ENCODE measurements at places on chromosomes 16 and 17. TPM values are rescaled to one million over a fixed set of nuclear protein-coding genes. Genes with fewer than 3 reads are reported as not detected.

DNA sequence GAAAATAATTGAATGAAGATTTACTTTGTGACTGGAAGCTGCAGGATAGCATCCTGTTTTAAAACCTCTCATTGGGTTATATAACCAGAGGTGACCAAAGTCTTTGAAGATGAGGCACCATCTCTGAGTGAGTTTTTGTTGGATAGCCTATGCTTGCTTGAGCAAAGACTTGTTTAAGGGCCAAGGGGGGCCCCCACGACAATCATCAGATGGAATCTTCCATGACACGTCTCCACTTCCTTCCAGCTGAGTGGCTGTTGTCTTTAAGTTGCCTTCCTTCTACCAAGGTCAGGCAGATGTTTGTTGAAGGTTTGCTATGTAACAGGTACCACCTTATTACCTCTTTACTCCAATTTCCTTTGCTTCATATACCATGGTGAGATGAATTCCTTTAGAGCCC is 188.8 kb downstream of the PRKCA start:
- no peak for DNase-seq

GRCh38 chr16:57462978-57463362 is 491 bp downstream of the POLR2C start:
- no peak for DNase-seq

GRCh38 chr17:29570521-29570920 is 2.0 kb downstream of the TP53I13 start:
- no peak for DNase-seq

Gene HSD17B1
- 0.37 TPM for total RNA-seq

DNA sequence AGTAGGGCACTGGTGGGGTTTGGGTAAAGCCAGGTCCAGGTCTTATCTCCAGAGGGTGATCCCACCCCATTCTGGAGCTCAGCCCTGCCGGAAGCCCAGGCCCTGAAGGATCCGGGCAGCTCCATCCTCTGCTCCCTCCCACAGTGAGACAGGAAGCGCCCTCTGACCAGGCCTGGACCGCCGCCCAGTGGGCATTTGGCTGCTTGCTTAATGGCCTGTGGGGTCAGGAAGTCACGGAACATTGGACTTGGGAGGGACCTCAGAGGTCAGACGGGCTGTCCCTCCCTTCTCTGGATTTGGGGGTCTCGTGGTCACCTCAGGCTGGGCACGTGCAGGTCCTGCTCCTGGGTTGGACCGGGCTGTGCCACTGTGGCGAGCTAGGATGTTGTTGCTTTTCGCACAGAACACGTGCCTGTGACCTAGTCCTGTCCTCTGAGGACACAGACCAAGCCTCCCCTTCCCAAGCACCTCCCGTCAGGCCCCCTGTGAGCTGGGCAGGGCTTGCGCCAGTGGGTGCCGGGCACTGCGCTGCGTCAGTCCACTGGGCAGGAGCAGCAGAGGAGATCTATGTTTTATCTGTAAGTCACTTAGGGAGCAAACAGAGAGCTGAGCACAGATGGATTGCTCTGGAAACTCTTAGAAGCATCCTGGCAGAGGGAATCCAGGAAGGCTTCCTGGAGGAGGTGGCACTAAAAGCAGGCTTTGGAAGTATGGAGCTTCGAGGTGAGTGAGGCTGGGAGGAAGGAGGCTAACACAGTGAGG is 49.4 kb upstream of the GSE1 start:
- peak; percentile 24 for DNase-seq

DNA sequence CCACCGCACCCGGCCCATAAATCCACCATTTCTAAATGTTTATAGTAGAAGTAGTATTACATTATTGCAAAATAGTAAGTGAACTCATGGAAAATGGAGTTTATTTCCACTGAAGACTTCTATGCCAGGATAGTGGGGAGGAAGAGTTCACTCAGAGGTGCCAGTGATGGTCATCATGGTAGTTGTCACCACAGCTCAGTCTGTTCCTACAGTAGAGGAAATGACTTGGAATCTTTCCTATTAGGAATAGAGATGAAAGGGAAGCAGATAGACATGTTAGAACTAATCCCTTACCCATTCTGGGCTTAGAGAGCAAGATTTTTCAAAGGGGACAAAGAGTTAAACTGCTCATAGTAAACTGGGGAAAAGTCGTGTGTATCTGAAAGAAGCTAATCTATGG is 20.1 kb downstream of the MRPL45 start:
- DNase-seq = no peak

- DNase-seq = no peak
These were observed 9.2 kb downstream of the CD300LG start for GRCh38 chr17:43856141-43856540.

Gene KRT31
- total RNA-seq = not detected

- no peak for DNase-seq
These were observed 23.9 kb downstream of the AMFR start for GRCh38 chr16:56401482-56401881.

- no peak for DNase-seq
These were observed 90.3 kb downstream of the KATNIP start for GRCh38 chr16:27640277-27640600.

- no peak for DNase-seq
These were observed 2.0 kb downstream of the TMEM11 start for GRCh38 chr17:21211825-21212479.

- DNase-seq = no peak
These were observed 6.3 kb upstream of the CD7 start for GRCh38 chr17:82323514-82324234.

DNA sequence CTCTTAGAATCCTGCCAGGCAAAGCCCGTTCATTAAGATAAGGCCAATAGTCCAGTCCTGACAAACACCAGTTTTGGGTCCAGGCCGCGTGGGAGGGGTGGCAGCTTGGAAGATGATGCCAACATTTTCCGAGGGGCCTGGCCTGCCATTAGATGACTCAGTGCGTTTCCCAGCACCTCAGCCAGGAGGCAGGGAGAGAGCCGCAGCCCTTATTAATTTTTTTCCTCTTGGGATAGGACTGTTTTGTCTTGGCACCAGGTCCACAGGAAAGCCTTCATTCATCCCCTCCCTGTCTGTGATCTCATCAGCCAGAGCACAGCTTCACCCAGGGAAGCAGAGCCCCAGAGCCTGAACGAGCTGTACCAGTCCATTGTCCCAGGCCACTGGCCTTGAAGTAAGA is 4.7 kb upstream of the NDEL1 start:
- DNase-seq = no peak

DNA sequence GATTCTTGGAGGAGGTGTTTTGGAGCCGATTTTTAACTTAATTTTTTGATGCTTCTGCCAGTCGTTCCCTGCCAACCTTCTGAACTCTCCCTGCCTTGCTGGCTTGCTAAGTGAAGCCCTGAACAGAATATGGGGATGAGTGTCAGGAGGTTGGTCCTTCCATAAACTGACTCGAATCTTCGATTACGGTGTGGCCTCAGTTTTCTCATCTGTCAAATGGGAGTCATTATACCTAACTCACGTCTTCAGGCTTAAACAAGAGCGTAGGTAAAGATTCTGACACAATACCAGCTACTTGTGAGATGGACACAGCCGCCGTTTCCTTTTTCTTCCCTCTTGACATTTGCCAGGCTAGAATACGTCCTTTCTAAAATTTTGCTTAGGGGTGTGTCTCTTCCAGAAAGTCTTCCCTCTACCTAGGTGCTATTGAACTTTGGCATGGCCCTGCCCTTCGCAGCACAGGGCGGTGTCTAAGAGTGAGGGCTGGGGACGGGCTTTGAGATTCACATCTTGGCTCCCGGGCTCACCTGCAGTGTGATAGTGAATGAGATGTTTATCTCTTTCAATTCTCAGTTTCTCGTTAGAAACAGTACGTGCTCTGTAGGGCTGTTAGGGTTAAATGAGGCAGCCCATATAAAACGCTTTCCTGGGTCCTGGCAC is 190.6 kb upstream of the SDK2 start:
- no peak for DNase-seq

DNA sequence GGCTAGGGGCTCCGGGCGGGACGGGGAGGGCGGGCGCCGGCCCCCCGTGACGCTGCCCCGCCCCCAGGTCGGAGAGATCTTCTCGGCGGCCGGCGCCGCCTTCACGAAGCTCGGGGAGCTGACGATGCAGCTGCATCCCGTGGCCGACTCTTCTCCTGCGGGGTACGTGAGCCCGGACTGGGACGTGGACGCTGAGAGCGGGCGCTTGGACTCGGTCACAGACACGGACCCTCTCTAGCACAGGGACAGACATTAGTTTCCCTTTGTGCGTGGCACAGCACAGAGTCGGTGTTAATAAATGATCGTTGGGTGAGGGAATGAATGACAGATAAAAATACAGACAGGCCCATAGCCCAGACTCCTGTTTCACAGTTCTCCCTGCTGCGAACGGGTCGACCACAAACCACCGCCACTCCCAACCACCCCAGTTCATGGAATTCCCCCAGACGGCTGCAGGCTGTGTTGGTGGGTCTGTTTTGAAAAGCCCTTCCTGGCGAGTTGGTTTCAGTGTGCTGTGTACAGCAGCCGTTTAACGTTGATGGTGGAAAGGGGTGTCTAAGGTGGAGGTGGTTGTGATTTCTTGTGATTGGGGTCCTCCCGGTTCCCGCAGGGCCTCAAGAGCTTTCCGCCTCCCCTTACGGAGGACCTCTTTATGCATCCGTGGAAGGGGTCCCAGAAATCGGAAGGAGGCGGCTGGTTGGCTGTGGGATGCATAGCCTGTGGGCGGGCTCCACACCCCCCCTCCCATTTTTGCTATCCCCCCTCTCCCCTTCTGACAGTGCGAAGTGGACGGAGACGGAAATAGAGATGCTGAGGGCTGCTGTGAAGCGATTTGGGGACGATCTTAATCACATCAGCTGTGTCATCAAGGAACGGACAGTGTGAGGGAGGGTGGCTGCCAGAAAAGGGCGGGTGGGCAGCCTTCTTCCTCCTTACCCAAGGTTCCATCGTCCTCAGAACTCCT is 2.9 kb downstream of the RNASEK start:
- DNase-seq = no peak

DNA sequence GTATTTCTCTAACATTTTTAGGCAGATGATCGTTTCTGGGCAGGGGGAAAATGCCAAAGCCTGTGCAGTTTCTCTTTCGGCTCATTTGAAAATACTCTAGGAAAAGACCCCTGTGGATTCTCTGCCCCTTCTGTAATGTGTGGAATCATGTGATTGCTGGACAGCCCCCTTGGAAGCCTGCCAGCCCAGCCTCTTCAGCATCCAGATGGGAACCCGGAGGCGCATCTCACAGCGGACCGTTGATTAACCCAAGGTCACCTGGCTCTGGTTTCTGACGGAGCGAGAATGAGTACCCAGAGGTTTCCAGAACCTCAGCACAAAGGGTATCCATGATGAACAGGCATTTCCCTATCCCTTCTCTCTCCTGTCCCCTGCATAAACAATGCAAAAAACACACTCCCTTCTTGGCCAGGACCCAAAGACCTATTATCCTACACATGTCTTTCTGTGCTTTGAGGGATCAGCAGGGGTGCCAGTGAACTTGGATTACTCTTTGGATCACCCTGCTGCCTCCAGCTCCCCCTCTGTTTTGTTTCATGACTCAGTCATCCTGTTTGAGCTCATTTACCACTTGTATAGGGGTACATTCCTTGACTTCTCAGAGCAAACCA is 957.1 kb upstream of the RBFOX1 start:
- DNase-seq = no peak

Gene KCNJ18
- not detected for total RNA-seq

GRCh38 chr16:27600381-27600780 is 50.4 kb downstream of the KATNIP start:
- no peak for DNase-seq

DNA sequence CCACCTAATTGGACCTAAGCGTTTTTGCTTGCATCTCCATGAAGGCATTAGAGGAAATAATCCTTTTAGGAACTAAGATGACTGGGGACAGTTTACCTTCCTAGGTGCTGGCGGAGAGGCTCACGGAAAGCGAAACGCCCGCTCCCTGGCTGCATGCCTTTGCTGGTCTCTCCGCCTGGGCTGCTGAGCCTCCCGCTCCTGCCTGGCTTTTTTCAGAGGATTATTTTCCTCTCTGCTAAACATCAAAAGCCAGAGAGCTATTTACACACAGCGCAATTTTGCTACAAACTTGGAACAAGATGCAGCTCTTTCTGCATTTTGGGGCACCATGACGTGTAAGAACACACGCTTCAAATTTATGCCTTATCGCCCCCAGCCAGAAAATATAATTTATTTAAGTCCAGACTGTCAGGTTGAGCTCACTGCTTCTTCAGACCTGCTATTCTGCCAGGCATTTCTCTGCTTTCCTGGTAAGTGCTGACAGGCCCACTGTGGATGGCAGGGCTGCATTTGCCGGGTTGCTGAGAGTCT is 124.4 kb downstream of the SPACA3 start:
- DNase-seq = no peak

GRCh38 chr17:12734926-12735325 is 54.4 kb upstream of the ARHGAP44 start:
- DNase-seq = no peak

DNA sequence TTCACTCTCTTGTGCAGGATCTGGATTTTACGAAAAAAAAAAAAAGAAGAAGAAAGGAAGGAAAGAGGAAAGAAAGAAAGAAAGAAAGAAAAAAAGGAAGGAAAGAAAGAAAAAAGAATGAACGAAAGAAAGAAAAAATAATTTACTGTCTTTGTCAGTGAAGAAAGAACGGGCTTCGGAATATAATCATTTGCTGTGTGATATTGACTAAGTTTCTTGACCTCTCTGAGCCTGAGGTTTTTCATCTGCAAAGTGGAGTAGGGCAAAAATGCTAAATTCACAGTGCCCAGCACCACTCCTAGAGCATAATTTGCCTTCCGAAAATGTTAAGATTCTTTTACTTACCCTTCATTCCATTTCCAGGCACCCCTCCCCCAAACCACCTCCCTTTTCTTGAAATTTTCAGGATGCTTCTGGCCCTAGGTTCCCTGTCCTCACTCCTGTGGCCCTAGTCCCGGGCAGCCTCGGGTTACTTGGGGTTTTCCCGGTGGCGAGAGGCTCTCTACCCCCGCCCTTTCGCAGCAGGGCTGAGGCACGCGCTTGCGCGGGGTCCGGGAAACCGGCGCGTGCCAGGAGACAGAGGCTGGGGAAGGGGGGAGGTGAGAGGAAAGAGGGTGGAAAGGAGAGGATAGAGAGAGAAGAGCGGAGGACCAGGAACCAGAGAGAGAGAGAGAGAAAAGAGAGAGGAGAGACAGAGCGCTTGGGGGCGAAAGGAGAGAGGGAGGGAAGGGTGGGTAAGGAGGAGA is at the start of gene CNTNAP1:
Gene CNTNAP1, plus strand, starts transcription at position 556 of the 746 bp plus-strand sequence. CDS start 299 bp downstream, outside the sequence.
- peak; percentile 27 for DNase-seq

Measured in NCI-H460 (cell line).